ENCODE measurements at places on chromosomes 3 and 15. TPM values are rescaled to one million over a fixed set of nuclear protein-coding genes. Genes with fewer than 3 reads are reported as not detected.
A peak's percentile ranks its signal among the peaks of the same experiment; 100 is the strongest.

- no peak overlapping the region for H3K27ac ChIP-seq
- no peak overlapping the region for H3K4me3 ChIP-seq
- H3K36me3 ChIP-seq: no peaks in the 10 kb centered on the region
These were observed 5.4 kb upstream of the MASP1 start for GRCh38 chr3:187296911-187297310.

DNA sequence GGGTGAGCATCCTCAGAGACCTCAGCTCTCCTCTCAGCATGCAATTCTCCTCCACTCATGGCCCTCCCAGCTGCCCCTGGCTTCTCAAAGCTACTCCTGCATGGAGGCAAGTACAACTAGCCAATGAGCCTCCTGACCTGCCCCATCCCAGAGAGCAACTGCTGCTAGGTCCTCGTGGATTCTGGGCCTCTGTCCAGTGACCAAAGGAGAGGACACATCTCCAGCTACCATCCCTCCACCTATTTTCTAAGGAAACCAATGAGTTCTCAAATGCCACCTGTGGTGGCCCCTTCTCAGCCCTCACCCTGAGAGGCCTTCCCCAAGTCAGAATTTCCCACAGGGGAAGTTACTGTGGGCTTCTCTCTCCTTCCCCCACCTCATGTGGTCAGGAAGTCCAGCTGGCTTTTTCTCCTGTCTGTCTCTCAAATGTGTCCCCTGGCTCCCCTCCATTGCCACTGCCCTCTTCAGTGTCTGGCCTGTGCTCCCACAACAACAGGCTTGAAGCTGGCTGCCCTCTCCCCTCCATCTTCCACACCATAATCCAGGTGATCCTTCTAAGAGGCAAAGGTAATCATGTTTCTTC is 43.0 kb downstream of the LIPC start:
- peaks cover 84% of the 10 kb centered on the region for H3K4me1 ChIP-seq
- H3K36me3 ChIP-seq: peaks cover 27% of the 10 kb centered on the region
- peak overlapping the region; percentile 44 for H3K4me3 ChIP-seq
- no peaks in the 10 kb centered on the region for H3K27me3 ChIP-seq
- no peak for DNase-seq

- peaks cover 16% of the 10 kb centered on the region for H3K4me1 ChIP-seq
- H3K27ac ChIP-seq: no peak overlapping the region
- DNase-seq: no peak
- peaks cover 47% of the 10 kb centered on the region for H3K27me3 ChIP-seq
These were observed 32.8 kb upstream of the ST3GAL6 start for GRCh38 chr3:98730338-98730737.

GAP43 gene
- total RNA-seq: not detected

ZNF860 gene
- total RNA-seq: not detected

PLA2G4D gene
- total RNA-seq: not detected

- no peaks in the 10 kb centered on the region for H3K36me3 ChIP-seq
- H3K27ac ChIP-seq: no peak overlapping the region
- H3K27me3 ChIP-seq: no peaks in the 10 kb centered on the region
- H3K4me1 ChIP-seq: peaks cover 25% of the 10 kb centered on the region
These were observed 48.5 kb downstream of the ITGA11 start for GRCh38 chr15:68383161-68384074.

- H3K4me3 ChIP-seq: no peak overlapping the region
- no peak for DNase-seq
- H3K27me3 ChIP-seq: peaks cover 4% of the 10 kb centered on the region
- no peaks in the 10 kb centered on the region for H3K4me1 ChIP-seq
These were observed 337.4 kb upstream of the C2CD4B start for GRCh38 chr15:62502451-62502850.

DNA sequence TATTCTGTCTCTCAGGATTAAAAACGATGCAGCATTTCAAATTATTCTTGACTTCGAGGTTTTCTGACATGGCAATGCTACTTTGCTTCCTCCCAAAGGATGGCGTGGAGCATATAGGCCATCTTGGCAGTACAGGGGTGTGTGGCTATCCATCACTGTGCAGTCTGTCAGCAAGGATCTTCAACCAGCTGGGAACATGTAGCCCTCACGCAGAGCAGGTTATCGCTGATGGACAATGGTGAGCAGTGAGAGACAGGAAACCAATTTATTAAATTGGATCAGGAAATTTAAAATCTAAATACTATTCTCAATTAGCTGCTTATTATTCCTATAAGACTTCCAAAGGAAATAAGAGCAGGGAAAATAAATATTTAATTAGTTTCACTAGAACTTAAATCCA is 615.3 kb downstream of the OTOL1 start:
- H3K4me1 ChIP-seq: no peaks in the 10 kb centered on the region
- no peak overlapping the region for H3K4me3 ChIP-seq
- H3K36me3 ChIP-seq: no peaks in the 10 kb centered on the region
- DNase-seq: no peak

DNA sequence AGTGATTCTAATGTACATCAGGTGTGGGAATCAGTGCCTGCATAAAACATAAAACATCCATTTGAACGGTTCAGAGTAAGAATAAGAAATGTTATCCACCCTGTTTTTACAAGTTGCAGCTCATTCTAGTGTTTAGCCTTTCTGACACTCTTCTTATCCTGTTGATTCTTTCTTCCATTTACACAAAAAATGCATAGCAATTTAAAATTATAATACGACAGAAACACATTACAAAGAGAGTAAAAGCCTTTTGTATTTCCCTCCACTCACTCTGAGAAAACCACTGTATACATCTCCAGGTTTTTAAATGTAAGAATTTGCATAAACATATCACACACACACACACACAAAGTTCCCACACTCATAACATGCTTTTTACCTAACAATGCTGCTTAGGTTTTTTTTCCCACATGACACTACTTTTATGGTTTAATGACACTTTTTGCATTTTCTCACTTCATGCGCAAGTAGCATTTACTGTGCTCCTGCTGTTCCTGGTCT is 199.8 kb downstream of the CNTN6 start:
- H3K4me1 ChIP-seq: no peaks in the 10 kb centered on the region
- H3K4me3 ChIP-seq: no peak overlapping the region
- no peak for DNase-seq
- H3K27ac ChIP-seq: no peak overlapping the region

DNA sequence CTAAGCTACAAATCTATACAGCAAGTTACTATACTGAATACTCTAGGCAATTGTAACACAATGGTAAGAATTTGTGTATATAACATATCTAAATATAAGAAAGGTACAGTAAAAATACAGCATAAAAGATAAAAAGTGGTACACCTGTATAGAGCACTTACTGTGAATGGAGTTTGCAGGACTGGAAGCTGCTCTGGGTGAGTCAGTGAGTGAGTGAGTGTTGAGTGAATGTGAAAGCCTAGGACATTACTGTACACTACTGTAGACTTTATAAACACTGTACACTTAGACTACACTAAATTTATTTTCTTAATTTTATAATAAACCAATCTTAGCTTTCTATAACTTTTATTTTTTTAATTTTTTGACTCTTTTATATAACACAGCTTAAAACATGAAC is 123.1 kb downstream of the ZMAT3 start:
- H3K4me3 ChIP-seq: no peak overlapping the region
- H3K27ac ChIP-seq: no peak overlapping the region
- no peak for DNase-seq
- no peaks in the 10 kb centered on the region for H3K27me3 ChIP-seq
- H3K4me1 ChIP-seq: no peaks in the 10 kb centered on the region
- no peaks in the 10 kb centered on the region for H3K36me3 ChIP-seq

TGM4 gene
- total RNA-seq: not detected

SH3BP5 gene
- 15.0 TPM for total RNA-seq

DNA sequence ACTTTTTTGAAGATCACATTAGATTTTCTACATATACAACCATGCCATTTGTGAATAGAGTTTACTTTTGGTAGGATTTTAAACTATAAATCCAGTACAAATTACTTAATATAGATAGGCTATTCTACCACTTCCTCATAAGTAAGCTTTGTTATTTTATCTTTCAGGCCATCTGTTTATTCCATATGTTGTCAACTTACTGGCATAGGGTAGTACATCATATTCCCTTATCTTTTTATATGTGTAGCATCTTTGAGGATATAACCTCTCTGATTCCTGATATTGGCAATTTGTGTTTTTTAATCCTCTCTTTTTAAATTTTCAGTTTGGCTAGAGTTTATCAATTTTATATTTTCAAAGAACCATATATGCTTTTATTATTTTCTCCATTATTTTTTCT is 515.4 kb downstream of the DIPK2A start:
- no peaks in the 10 kb centered on the region for H3K27me3 ChIP-seq
- no peaks in the 10 kb centered on the region for H3K36me3 ChIP-seq
- no peaks in the 10 kb centered on the region for H3K4me1 ChIP-seq
- no peak overlapping the region for H3K4me3 ChIP-seq

- no peaks in the 10 kb centered on the region for H3K4me1 ChIP-seq
- H3K4me3 ChIP-seq: no peak overlapping the region
- no peak overlapping the region for H3K27ac ChIP-seq
- H3K27me3 ChIP-seq: peaks cover 6% of the 10 kb centered on the region
- H3K36me3 ChIP-seq: no peaks in the 10 kb centered on the region
These were observed 208.4 kb upstream of the TRIM42 start for GRCh38 chr3:140469491-140469890.

- no peak for DNase-seq
- H3K36me3 ChIP-seq: no peaks in the 10 kb centered on the region
- no peaks in the 10 kb centered on the region for H3K27me3 ChIP-seq
- no peak overlapping the region for H3K27ac ChIP-seq
These were observed 150.1 kb upstream of the LRRN1 start for GRCh38 chr3:3648988-3649679.

PAQR5 gene
- not detected for total RNA-seq

DNA sequence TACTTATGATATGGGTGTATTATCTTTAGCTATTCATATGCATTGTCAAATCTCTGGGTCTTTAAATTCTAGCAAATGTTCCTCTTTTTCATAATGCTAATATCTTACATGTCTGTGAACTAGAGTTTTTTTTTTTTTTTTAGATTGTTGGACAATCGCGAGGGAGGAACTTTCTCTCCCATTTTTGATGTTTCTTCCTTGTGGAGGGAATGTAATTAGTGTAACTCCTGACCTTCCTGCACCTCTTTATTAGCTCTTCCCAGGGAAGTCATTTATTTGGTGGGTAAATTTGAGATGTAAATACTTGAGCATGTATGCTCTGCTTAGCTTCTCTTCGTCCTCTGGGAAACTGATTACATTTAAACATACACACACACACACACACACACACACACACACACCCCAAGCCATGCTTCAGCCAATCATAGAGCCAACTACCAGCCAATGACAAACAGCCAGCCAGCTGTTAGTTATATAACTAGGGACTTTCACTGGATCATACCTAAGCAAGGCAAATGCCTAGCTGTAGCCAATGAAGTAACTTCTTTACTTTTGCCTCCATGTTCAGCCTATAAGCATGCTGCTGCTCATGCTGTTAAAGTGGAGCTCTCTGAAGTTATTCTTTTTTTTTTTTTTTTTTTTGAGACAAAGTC is 8.3 kb upstream of the USP8 start:
- H3K27ac ChIP-seq: no peak overlapping the region
- no peak for DNase-seq
- no peaks in the 10 kb centered on the region for H3K4me1 ChIP-seq
- no peak overlapping the region for H3K4me3 ChIP-seq
- H3K27me3 ChIP-seq: peaks cover 8% of the 10 kb centered on the region

CHRD gene
- not detected for total RNA-seq

GRCh38 chr3:62922326-62922725 is 47.1 kb upstream of the CADPS start:
- no peaks in the 10 kb centered on the region for H3K4me1 ChIP-seq
- H3K27me3 ChIP-seq: no peaks in the 10 kb centered on the region
- no peaks in the 10 kb centered on the region for H3K36me3 ChIP-seq
- H3K4me3 ChIP-seq: no peak overlapping the region
- H3K27ac ChIP-seq: no peak overlapping the region

GRCh38 chr3:13308380-13308801 is 111.7 kb downstream of the NUP210 start:
- H3K27ac ChIP-seq: peak overlapping the region; percentile 35
- no peak overlapping the region for H3K4me3 ChIP-seq
- DNase-seq: peak; percentile 27
- no peaks in the 10 kb centered on the region for H3K27me3 ChIP-seq

- DNase-seq: no peak
- peaks cover 2% of the 10 kb centered on the region for H3K36me3 ChIP-seq
- no peaks in the 10 kb centered on the region for H3K4me1 ChIP-seq
- no peak overlapping the region for H3K4me3 ChIP-seq
These were observed 38.6 kb downstream of the TMED3 start for GRCh38 chr15:79349525-79349924.

GRCh38 chr3:127822041-127822681 is at the start of gene MGLL:
MGLL (minus strand) TSS chr3:127822515; CDS start chr3:127822318, 197 bp downstream.
- peaks cover 58% of the 10 kb centered on the region for H3K27me3 ChIP-seq
- peaks cover 8% of the 10 kb centered on the region for H3K36me3 ChIP-seq
- H3K4me1 ChIP-seq: peaks cover 43% of the 10 kb centered on the region
- H3K27ac ChIP-seq: peak within 1 kb of the TSS; percentile 85
- no peak for DNase-seq

BOC gene
- total RNA-seq: not detected

DNA sequence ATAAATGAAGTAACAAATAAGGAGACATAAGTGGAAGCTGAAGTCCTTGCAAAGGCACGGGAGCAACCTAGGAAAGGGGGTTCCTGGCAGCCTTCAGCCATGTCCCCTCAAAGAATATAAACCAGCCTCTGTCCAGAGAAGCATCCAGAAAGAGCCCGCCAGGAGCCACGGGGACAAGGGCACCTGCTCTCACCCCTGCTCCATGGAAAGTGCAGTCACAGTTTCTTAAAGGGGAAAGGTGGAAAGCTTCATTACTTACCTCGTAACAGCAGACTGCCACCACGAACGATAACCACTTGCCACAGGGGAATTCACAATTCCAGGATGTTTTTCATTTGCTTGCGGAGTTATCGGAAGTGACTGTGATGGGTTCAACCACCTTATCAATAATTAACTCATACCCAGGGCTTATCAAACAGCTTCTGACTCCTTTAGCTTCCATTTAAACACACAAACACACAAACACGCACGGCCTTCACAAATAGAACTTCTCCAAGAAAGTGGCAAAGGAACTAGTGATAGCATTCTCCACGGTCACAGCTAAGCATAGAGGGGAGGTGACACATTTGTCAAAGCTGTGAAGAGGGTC is 134.2 kb upstream of the IGF1R start:
- no peaks in the 10 kb centered on the region for H3K36me3 ChIP-seq
- no peak overlapping the region for H3K27ac ChIP-seq
- DNase-seq: no peak
- H3K4me1 ChIP-seq: peaks cover 4% of the 10 kb centered on the region
